ENCODE measurements at places on chromosomes 16 and 17. TPM values are rescaled to one million over a fixed set of nuclear protein-coding genes. Genes with fewer than 3 reads are reported as not detected.

GRCh38 chr17:65183736-65184135, 46.6 kb downstream of the RGS9 start:
- H3K27me3 ChIP-seq, result no peaks in the 10 kb centered on the region
- no peak overlapping the region for H3K27ac ChIP-seq
- H3K4me1 ChIP-seq, result no peaks in the 10 kb centered on the region
- DNase-seq, result no peak

DNA sequence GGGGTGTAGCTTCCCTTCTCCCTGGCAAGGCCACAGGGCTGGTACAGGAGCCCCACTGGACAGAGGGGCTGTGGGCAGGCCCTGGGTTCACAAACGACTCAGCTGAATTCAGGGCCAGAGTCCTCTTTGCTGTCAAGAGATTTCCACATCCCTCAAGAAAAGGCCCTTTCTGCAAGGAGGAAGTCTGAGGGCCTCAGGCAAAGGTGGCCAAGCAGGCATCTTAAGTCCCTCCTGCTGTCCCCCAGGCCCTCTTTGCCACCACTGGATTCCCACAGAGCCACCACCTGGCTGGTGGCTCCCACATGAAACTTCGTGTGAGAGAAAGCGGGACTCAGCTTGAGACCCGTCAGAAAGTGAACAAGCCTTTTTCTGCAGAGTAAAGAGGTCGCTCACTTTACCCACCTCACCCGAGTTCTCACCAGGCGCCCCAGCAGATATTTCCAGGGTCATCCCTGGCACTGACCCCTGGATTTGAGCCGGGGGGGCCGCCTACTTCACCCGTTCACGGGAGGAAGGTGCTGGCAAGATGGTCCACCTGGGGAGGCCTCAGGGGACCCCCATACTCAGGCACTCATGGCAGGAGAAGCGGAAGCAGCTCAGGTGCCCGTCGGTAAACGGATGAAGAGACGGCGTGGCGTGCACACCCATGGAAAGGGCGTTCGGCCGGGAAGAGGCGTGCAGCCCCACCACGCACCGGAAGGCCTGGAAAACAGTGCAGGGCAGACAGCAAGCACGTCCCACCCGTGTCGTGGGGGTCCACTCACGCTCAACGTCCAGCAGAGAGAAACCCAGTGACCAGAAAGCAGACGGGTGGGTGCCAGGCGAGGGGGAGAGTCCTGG, 3.6 kb downstream of the RNF166 start:
- H3K4me1 ChIP-seq, result peaks cover 4% of the 10 kb centered on the region
- DNase-seq, result no peak

DNA sequence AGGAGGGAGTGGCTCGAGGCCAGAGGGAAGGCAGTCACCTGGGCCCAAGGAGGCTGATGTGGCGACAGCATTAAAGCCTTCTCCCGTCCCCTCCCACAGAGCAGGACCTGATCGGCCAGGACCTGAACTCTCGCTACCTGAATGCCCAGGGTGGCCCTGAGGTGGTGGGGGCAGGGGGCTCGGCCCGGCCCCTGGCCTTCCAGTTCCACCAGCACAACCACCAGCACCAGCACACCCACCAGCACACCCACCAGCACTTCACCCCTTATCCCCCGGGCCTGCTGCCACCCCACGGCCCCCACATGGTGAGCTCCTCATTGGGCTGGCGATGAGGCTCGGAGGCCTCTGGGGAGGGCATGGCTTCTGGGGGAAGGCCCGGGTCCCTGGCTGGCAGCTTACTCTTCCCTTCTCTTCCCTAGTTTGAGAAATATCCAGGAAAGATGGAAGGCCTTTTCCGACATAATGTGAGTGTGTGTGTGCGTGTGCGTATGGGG, 6.4 kb downstream of the FBRS start:
- DNase-seq, result no peak
- peaks cover 13% of the 10 kb centered on the region for H3K4me1 ChIP-seq
- H3K27ac ChIP-seq, result no peak overlapping the region
- no peak overlapping the region for H3K4me3 ChIP-seq
- H3K27me3 ChIP-seq, result no peaks in the 10 kb centered on the region

ABCC12 gene
- total RNA-seq, result not detected

- DNase-seq, result no peak
- no peaks in the 10 kb centered on the region for H3K27me3 ChIP-seq
- no peaks in the 10 kb centered on the region for H3K4me1 ChIP-seq
- H3K27ac ChIP-seq, result no peak overlapping the region
- no peaks in the 10 kb centered on the region for H3K36me3 ChIP-seq
Observed at GRCh38 chr17:78623541-78623940, 46.3 kb upstream of the DNAH17 start.

SNX20 gene
- 0.69 TPM for total RNA-seq

CDC6 gene
- total RNA-seq, result 3.3 TPM

- H3K27me3 ChIP-seq, result peaks cover 2% of the 10 kb centered on the region
- no peak for DNase-seq
- no peaks in the 10 kb centered on the region for H3K4me1 ChIP-seq
- no peaks in the 10 kb centered on the region for H3K36me3 ChIP-seq
- H3K27ac ChIP-seq, result no peak overlapping the region
Observed at GRCh38 chr16:88408561-88409142, 25.9 kb downstream of the ZNF469 start.

- DNase-seq, result peak; percentile 46
- peak overlapping the region; percentile 22 for H3K27ac ChIP-seq
Observed at GRCh38 chr16:90019543-90020259, 445 bp upstream of the DBNDD1 start.

DNA sequence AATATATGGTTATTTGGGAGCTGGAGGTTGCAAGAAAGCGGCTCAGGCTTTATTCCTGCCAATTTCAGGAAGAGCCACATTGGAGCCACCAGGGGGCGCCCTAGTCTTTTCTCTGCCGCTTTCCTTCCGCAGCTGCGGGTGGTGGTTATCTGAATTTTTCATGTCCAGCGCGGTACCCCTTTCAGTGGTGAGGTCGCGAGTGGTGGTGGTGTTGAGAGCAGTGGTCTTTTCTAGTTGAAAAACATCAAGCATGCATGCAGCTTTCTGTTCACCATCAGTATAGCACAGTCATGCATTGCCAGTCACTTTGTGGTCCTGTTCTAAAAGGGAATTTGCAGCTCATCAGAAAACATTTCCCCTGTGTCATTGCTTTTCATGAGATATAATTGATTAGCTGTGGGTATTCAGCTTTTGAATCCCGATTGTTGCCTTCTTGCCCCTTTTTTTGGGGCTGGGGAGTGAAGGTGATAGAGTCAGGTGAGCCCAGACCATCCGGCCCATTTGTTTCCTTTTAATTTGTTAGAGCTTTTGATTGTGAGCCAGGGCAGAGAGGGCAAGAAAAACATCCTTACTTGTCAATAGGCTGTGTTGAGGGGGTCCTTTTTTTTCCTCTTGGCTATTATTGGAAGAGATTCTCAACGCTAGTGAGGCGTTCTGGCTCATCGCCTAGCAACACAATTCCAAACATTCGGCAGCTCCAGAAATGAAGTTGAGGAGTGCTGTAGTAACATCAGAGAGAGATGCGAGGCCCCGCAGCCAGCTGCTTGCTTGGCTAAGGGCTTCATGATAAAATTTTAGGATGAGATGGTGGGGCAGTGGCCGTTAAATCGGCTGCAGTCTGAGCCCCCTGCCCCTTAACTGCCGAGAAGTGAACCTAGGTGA, 119.0 kb downstream of the SNX29 start:
- DNase-seq, result peak; percentile 58
- no peak overlapping the region for H3K27ac ChIP-seq
- H3K27me3 ChIP-seq, result no peaks in the 10 kb centered on the region
- H3K4me1 ChIP-seq, result no peaks in the 10 kb centered on the region
- no peaks in the 10 kb centered on the region for H3K36me3 ChIP-seq
